ENCODE measurements at places on chromosomes 2 and 18.

GRCh38 chr2:134336921-134337320 lies 83.0 kb downstream of the MGAT5 start:
- no peak for DNase-seq

DNA sequence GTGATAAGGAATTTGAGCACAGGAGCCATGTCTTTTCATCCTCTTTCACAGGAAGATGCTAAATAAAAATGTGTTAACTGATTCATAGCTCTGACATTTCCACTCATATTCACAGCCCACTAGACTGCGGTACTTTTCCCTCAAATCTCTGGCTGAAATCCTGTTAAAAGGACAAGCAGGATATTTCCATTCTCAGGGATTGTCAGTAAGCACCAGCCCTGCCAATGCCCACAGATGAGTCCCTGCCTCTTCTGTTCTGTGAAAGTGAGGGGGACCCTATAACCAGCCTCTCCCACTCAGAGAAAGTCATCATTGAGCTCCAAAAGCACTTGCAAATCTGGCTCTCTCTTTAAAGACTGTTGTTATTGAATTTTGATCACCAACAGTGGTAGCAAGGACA lies 440.5 kb downstream of the SETBP1 start:
- DNase-seq: no peak

- no peak for DNase-seq
These were observed 125.5 kb downstream of the CDH7 start for GRCh38 chr18:65876310-65876709.

- no peak for DNase-seq
These were observed 72.6 kb downstream of the MREG start for GRCh38 chr2:215940645-215941184.

DNA sequence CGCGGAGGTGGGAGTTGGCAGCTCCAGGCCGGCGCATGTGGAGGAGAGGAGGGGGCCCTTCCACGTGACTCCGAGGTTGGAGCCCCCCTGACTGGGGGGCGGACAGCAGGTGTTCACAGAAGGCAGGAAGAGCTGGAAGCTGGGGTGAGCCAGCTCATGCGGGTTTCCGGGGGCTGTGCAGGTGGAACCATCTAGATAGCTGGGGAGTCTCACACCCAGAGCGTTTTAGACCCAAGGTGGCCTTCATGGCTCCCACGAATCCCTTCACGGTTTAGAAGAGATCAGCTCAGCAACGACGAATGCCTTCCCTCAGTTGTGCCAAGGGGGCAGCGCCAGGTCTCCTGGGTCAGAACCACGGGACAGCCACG lies 740.5 kb upstream of the SALL3 start:
- no peak for DNase-seq

GRCh38 chr2:42639340-42640077 lies 71.1 kb downstream of the MTA3 start:
- no peak for DNase-seq

DNA sequence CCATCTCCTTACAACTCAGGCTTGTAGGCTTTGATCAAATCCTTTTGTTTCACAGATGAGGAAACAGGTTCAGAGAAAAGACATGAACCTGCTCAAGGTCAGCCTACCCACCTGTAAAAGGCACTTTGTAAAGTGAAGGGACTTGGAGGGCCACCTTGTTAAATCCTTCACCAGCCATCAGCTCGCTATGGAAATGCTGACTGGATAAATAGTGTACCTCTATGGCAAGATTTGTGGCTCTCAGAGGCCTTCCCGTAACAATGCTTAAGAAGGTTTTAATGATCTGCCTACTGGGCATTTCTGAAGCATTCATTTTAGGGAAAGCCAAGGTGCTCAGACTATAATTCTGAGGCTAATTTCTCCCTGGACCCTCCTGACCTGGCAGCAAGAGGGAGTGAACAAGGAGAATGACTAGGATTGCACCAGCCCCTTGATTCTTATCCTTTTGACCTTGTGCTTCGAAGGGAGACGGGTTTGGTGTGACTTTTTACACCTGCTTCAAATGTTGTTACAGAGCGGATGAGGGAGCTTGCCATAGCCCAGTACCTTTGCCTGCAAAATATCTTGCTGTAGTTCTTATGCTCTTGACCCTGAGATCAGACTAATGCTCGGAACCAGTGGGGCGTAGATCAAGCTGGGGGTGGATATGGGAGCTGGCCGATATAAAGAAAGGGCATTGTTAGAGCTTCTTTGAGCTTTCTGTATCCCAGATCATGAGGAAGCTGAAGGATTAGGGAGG lies 90.9 kb upstream of the CXCR4 start:
- no peak for DNase-seq

- no peak for DNase-seq
These were observed 1.1 kb downstream of the HIBCH start for GRCh38 chr2:190318514-190318913.

GRCh38 chr2:64492821-64493220 lies 31.3 kb upstream of the AFTPH start:
- DNase-seq: no peak

GRCh38 chr2:55970500-55970899 lies 46.9 kb upstream of the EFEMP1 start:
- DNase-seq: no peak

- DNase-seq: no peak
These were observed 223.0 kb downstream of the RND3 start for GRCh38 chr2:150264442-150264841.

DNA sequence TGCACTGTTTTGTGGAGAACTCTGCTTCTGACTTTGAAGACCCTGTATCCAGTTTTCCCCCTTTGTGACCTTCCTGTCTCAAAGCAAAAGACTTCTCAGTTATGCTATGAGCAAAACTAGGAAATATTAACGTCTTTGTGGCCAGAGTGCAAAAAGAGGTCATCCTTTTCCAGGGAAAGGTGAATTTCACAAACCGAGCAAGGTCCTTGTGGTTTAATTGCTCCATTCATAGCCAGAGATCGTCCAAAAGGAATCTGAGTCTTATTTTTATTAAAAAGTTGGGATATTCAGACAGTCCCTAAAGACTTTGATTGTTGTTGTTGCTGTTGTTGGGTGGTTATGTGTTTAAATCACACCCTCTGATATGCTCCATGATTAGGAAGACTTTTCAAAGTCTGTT lies 77.4 kb downstream of the NAB1 start:
- no peak for DNase-seq

- DNase-seq: no peak
These were observed 57.0 kb upstream of the AFF3 start for GRCh38 chr2:100199421-100199820.

DNA sequence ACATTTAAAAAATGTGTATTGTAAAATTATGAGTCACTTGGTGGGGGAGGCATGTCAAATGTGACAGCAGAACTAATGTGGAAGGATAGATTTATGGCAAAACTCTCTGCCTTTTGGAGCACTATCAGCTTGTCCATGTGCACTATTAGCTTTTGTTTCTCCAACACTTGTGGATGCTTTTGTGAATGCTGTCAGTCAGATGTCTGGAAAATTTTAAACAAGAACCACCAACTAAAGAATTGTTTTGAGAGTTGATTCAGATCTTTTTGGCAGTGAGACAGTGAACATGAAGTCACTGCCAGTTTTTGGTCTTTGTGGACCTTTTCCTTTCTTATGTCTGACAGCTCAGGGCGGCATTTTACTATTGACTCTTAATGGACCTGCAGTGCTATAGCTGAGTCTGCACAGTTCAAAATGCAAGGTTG lies 72.4 kb downstream of the KIAA1328 start:
- DNase-seq: peak; percentile 24
